ENCODE measurements at places on chromosomes 12 and 14. TPM values are rescaled to one million over a fixed set of nuclear protein-coding genes. Genes with fewer than 3 reads are reported as not detected.

- no peak for DNase-seq
- peak overlapping the region; percentile 63 for H3K27ac ChIP-seq
- peaks cover 37% of the 10 kb centered on the region for H3K36me3 ChIP-seq
- H3K27me3 ChIP-seq: no peaks in the 10 kb centered on the region
These were observed 2.4 kb downstream of the NAA30 start for GRCh38 chr14:57392830-57393229.

- H3K27me3 ChIP-seq: no peaks in the 10 kb centered on the region
- DNase-seq: no peak
- H3K27ac ChIP-seq: no peak overlapping the region
- H3K36me3 ChIP-seq: no peaks in the 10 kb centered on the region
- H3K4me1 ChIP-seq: no peaks in the 10 kb centered on the region
These were observed 30.2 kb downstream of the CACNA1C start for GRCh38 chr12:2083008-2083407.

- no peak for DNase-seq
- no peak overlapping the region for H3K4me3 ChIP-seq
- H3K4me1 ChIP-seq: peaks cover 10% of the 10 kb centered on the region
These were observed 260.9 kb downstream of the ITPR2 start for GRCh38 chr12:26572137-26572536.

DNA sequence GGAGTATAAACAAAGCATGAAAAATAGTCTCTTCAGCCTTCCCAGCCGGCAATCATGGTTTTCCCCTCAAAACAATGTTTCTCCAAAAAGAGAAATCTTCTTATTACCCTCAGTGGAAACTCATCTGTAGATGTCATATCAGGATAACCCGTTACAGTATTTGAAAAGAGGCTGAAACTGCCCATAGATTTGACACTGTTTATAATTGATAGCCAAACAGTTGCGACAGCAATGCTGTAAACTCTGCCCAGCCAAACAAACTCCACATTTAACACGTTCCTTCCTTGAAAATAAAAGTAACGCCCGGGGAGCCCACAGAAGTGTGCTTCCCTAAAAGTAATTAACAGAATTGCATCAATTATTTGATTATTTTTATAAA, 201.3 kb upstream of the FOXN3 start:
- H3K4me1 ChIP-seq: peaks cover 72% of the 10 kb centered on the region

- peaks cover 2% of the 10 kb centered on the region for H3K27me3 ChIP-seq
- peak; percentile 55 for DNase-seq
- no peaks in the 10 kb centered on the region for H3K4me1 ChIP-seq
- no peak overlapping the region for H3K4me3 ChIP-seq
- H3K36me3 ChIP-seq: no peaks in the 10 kb centered on the region
- H3K27ac ChIP-seq: no peak overlapping the region
These were observed 214.5 kb downstream of the PAH start for GRCh38 chr12:102702447-102703114.

DNA sequence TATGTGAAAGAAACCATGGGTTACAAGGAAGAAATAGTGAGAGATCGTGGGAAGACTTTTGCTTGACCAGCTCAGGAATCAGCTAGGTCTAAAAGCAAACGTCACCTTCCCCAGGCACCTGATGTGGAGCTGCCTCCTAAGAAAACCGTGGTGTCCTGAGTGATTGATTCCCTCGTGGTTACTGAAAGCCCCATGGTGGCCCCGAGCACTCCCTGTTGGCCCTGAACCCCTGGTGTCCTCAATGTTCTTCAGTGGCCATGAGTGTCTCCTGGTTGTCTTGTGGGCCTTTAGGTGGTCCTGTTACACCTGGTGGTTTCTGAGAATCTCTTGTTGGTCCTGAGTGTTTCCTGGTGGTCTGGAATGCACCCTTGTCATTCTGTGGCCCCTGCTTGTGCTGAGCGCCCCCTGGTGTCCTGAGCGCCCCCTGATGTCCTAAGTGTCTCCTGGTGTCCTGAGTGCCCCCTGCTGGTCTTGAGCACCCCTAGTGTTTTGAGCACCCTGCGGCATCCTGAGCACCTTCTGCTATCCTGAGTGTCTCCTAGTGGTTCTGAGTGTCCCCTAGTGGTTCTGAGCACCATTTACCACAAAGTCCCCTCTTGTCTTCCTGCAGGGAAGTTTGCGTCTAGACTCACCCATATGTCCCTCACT, 518.7 kb downstream of the TMEM121 start:
- H3K36me3 ChIP-seq: no peaks in the 10 kb centered on the region
- H3K27ac ChIP-seq: peak overlapping the region; percentile 34
- peak; percentile 93 for DNase-seq
- H3K27me3 ChIP-seq: no peaks in the 10 kb centered on the region
- peaks cover 11% of the 10 kb centered on the region for H3K4me1 ChIP-seq

DNA sequence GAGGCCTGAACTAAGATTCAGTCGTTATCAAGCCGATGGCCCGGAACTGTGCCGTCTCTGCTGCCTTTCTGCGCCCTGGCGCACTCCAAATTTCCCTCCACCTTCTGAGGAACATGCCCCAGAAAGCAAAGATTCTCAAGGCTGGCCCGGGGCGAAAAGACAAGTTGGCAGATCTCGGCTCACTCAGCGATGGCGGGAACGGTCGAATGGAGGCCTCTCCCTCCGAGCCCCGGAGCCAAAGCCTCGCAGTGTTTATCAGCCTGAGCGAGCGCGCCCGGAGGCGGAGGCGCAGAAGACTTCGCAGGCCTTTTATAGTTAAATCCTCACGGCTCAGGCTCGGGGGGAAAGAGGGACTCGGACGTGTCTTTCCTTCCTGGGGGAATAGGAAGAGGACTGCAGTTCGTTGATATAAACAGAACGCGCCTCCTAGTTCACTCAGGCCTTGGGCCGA, 5.6 kb downstream of the TBX5 start:
- no peaks in the 10 kb centered on the region for H3K4me1 ChIP-seq
- no peaks in the 10 kb centered on the region for H3K36me3 ChIP-seq
- H3K27me3 ChIP-seq: peaks cover 74% of the 10 kb centered on the region
- DNase-seq: no peak
- H3K27ac ChIP-seq: no peak overlapping the region

DNA sequence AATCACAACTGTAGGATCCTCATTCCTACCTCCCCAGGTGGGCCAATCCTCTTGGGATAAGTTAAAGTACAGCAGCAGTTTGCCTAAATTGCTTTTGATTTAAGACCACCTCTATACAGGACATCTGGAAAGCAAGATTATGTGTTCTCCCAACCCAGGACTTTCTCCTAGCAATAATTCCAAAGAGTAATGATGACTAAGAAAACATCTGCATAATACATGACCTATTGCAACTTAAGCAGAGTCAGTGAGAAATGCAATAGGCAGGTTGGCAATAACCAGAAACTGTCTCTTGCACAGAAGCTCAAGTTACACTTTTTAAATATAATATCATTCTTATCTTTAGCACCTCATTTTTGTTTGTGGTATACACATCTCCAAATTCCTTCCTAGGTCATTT, 275.4 kb downstream of the TRHDE start:
- H3K36me3 ChIP-seq: no peaks in the 10 kb centered on the region
- no peak for DNase-seq
- no peaks in the 10 kb centered on the region for H3K27me3 ChIP-seq
- no peak overlapping the region for H3K27ac ChIP-seq

- H3K36me3 ChIP-seq: no peaks in the 10 kb centered on the region
- H3K4me1 ChIP-seq: no peaks in the 10 kb centered on the region
- peaks cover 8% of the 10 kb centered on the region for H3K27me3 ChIP-seq
- peak; percentile 33 for DNase-seq
- H3K4me3 ChIP-seq: no peak overlapping the region
These were observed 61.6 kb upstream of the DAAM1 start for GRCh38 chr14:59126714-59127436.

GRCh38 chr12:28253161-28253641, 62.9 kb downstream of the CCDC91 start:
- no peaks in the 10 kb centered on the region for H3K27me3 ChIP-seq
- peak; percentile 72 for DNase-seq
- peaks cover 5% of the 10 kb centered on the region for H3K36me3 ChIP-seq
- H3K4me1 ChIP-seq: peaks cover 69% of the 10 kb centered on the region

GRCh38 chr14:23483236-23483854, 13.8 kb downstream of the NGDN start:
- no peak overlapping the region for H3K4me3 ChIP-seq
- peak; percentile 41 for DNase-seq
- peaks cover 1% of the 10 kb centered on the region for H3K4me1 ChIP-seq
- peaks cover 25% of the 10 kb centered on the region for H3K36me3 ChIP-seq
- no peak overlapping the region for H3K27ac ChIP-seq

DNA sequence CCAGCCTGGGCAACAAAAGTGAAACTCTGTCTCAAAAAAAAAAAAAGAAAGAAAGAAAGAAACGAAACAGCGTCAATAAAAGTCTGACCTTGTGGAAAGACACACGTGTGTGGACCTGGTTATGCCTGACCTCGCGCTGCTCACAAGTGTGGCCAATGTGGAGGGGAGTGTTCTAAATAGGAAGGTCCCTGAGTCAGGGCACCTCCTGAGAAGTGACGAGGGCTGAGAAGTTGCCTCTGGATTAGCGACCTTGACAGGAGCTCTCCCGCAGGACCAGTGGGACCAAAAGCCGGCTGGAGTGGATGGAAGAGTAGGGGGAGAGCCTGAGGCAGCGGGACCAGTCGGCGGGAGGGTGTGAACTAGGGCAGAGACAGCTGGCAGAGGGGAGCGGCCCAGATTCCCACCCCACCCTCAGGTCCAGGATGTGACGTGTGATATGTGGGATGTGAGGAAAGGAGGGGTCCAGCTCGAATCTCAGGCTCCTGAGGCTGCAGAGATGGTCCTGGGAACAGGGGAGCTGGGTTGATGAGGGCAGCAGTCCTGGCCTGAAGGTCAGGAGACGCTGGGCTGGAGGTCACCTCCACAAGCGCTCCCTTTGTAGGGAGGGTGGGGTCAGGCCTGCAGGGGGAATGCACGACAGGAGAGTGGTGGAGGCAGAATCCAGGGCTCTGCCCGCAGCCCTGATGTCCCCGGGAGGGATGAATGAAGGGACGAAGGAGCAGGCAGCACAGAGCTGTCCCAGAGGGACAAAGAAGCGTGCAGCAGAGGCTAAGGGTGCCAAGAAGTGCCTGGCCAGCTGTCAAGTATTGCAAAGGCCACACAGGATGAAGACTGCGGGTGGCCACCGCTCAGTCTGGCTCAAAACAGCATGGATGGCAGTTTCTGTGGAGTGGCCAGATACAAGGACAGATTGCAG, 24.8 kb upstream of the GPR68 start:
- H3K4me3 ChIP-seq: no peak overlapping the region
- H3K27ac ChIP-seq: peak overlapping the region; percentile 65
- no peak for DNase-seq
- H3K36me3 ChIP-seq: peaks cover 20% of the 10 kb centered on the region
- peaks cover 24% of the 10 kb centered on the region for H3K4me1 ChIP-seq
- no peaks in the 10 kb centered on the region for H3K27me3 ChIP-seq

DNA sequence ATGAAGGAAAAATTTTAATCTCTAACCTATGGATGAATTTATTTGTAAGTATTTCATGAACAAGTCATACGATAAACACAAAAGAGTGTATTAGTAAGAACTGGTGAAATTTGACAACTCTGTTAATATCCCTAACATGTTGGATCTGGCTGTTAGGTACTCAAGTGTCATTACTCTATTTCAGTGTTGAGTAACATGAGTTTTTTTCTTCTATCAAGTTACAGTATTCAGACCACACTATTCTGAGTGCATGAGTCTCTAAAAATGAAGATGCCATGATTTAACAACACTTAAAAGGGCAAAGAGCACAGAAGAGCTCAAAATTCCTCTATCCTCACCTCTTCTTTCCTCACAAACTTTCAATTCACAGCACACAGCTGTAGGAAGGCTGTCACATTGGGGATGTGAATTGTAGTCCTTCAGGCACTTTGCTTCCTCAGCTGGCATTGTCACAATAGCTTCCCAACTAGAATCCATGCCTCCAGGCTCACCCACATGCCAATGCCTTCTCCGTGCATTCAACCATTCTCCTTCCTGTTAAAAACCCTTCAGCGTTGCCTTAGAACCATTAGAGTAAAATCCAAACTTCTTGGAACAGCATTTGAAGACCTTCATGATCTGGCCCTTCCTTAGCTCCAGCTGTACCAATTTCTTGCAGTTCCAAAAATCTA, 73.7 kb upstream of the DBX2 start:
- no peak for DNase-seq
- peaks cover 6% of the 10 kb centered on the region for H3K27me3 ChIP-seq
- no peaks in the 10 kb centered on the region for H3K36me3 ChIP-seq
- no peak overlapping the region for H3K4me3 ChIP-seq
- H3K4me1 ChIP-seq: no peaks in the 10 kb centered on the region

GRCh38 chr14:33916663-33917565, 34.0 kb downstream of the EGLN3 start:
- H3K36me3 ChIP-seq: no peaks in the 10 kb centered on the region
- H3K27me3 ChIP-seq: no peaks in the 10 kb centered on the region
- no peak for DNase-seq
- no peak overlapping the region for H3K27ac ChIP-seq
- H3K4me1 ChIP-seq: no peaks in the 10 kb centered on the region

GRCh38 chr14:96917442-96917963, 120.3 kb downstream of the VRK1 start:
- DNase-seq: no peak
- H3K36me3 ChIP-seq: peaks cover 2% of the 10 kb centered on the region
- H3K4me3 ChIP-seq: no peak overlapping the region

GRCh38 chr12:65419284-65420072, 141.0 kb downstream of the MSRB3 start:
- H3K27me3 ChIP-seq: peaks cover 2% of the 10 kb centered on the region
- no peaks in the 10 kb centered on the region for H3K36me3 ChIP-seq
- H3K27ac ChIP-seq: no peak overlapping the region

- no peak overlapping the region for H3K27ac ChIP-seq
- no peaks in the 10 kb centered on the region for H3K27me3 ChIP-seq
- no peak for DNase-seq
- no peak overlapping the region for H3K4me3 ChIP-seq
These were observed 141.2 kb downstream of the SYNE2 start for GRCh38 chr14:63993992-63994391.

GRCh38 chr12:122860040-122860853, 25.0 kb downstream of the HIP1R start:
- H3K4me3 ChIP-seq: no peak overlapping the region
- H3K36me3 ChIP-seq: peaks cover 7% of the 10 kb centered on the region
- DNase-seq: peak; percentile 91
- no peaks in the 10 kb centered on the region for H3K4me1 ChIP-seq
- no peaks in the 10 kb centered on the region for H3K27me3 ChIP-seq
- no peak overlapping the region for H3K27ac ChIP-seq

- H3K4me1 ChIP-seq: no peaks in the 10 kb centered on the region
- H3K36me3 ChIP-seq: peaks cover 5% of the 10 kb centered on the region
- H3K27ac ChIP-seq: no peak overlapping the region
- H3K4me3 ChIP-seq: no peak overlapping the region
These were observed 128.1 kb upstream of the ARID2 start for GRCh38 chr12:45601390-45601789.

- H3K27ac ChIP-seq: no peak overlapping the region
- no peaks in the 10 kb centered on the region for H3K27me3 ChIP-seq
- H3K36me3 ChIP-seq: no peaks in the 10 kb centered on the region
These were observed 220.8 kb downstream of the ZFP36L1 start for GRCh38 chr14:68571928-68572525.

RPGRIP1 gene
- 0.14 TPM for total RNA-seq

PLEKHG7 gene
- total RNA-seq: not detected

CCDC177 gene
- total RNA-seq: not detected

SLCO1B1 gene
- not detected for total RNA-seq

NOVA1 gene
- 0.35 TPM for total RNA-seq

APOF gene
- not detected for total RNA-seq

KRT77 gene
- total RNA-seq: not detected

CLEC2A gene
- total RNA-seq: not detected

NFE2 gene
- total RNA-seq: not detected

NPFF gene
- total RNA-seq: not detected

ESPL1 gene
- total RNA-seq: 66.9 TPM

NFKBIA gene
- total RNA-seq: 264 TPM

Data from activated CD4-positive, alpha-beta T cell treated with anti-CD3 and anti-CD28 coated beads for 36 hours (primary cell).